ENCODE measurements at places on chromosomes 7 and 10.

GRCh38 chr7:50791938-50792341 lies 9.2 kb upstream of the GRB10 start:
- DNase-seq = no peak

DNA sequence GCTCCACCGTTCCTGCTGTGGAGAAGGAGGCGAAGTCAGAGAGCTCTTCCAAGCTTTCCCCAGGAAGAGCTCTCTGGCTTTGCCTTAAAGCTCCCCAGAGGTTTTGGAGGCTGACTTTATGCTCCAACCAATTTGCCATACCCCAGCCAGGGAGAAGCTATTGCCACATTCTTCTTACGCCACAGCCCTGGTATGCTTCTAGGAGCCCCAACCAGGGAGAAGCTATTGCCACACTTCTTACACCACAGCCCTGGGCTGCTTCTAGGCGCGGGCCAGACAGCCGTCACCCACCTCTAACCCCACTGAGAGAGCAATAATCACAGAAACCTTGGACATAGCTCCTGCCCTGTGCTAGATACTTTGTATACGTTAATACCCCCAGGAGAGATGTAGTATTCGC lies 951 bp downstream of the ELOVL3 start:
- no peak for DNase-seq

GRCh38 chr7:37730501-37730900 lies 46.9 kb downstream of the GPR141 start:
- DNase-seq = no peak

- DNase-seq = no peak
Measured at GRCh38 chr7:135270577-135271254, 37.1 kb downstream of the STRA8 start.

- no peak for DNase-seq
Measured at GRCh38 chr7:158265743-158266080, 321.9 kb downstream of the PTPRN2 start.

- no peak for DNase-seq
Measured at GRCh38 chr10:4826792-4827324, 851 bp downstream of the AKR1E2 start.

DNA sequence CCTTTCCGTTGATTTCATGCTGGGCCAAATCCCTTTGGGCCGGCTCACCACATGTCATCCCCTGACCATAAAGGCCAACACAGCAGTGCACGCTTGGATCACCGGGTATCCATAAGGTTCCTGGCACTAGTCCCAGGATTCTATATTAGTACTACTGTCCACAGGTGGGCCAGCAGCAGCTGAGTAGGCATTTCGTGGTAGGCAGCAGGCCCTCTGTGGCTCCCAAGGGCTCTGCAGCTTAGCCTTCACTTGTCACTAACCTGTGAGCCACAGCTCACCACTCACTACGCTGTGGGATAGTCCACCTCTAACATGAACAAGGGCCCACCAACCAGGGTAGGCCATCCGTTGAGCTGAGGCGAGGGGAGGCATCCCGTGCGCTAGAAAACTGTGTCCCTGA lies 89.2 kb upstream of the MALRD1 start:
- no peak for DNase-seq

- no peak for DNase-seq
Measured at GRCh38 chr7:90209776-90210175, 1.8 kb upstream of the STEAP2 start.

- no peak for DNase-seq
Measured at GRCh38 chr10:14171336-14171735, 159.4 kb downstream of the FRMD4A start.

GRCh38 chr10:6741541-6741941 lies 161.5 kb upstream of the PRKCQ start:
- no peak for DNase-seq
